SJSA1 (cell line): ENCODE measurements at places on chromosomes 13 and 19. TPM values are rescaled to one million over a fixed set of nuclear protein-coding genes. Genes with fewer than 3 reads are reported as not detected.

SAFB2 gene
- total RNA-seq: 24.1 and 25.8 TPM in 2 replicates

LHFPL6 gene
- 68.9 and 76.3 TPM in 2 replicates for total RNA-seq

KCNN4 gene
- 1.6 and 5.1 TPM in 2 replicates for total RNA-seq

OR7D2 gene
- total RNA-seq: 0.03 TPM in 1 of 2 replicates, not detected in the other

CRB3 gene
- total RNA-seq: not detected in 2 replicates

ZNF554 gene
- total RNA-seq: 1.7 and 2.7 TPM in 2 replicates

CAMSAP3 gene
- not detected in 2 replicates for total RNA-seq

ZNF888 gene
- 2.4 and 6.9 TPM in 2 replicates for total RNA-seq

OR4F17 gene
- total RNA-seq: not detected in 2 replicates

ERICH4 gene
- total RNA-seq: not detected in 2 replicates

SH2D3A gene
- total RNA-seq: not detected in 2 replicates

SIGLEC9 gene
- not detected in 2 replicates for total RNA-seq

IGFL1 gene
- not detected in 2 replicates for total RNA-seq

PRRG2 gene
- not detected in 2 replicates for total RNA-seq

GARIN5A gene
- total RNA-seq: not detected in 2 replicates

SYNGR4 gene
- not detected in 2 replicates for total RNA-seq

SLITRK6 gene
- 0.32 TPM in 1 of 2 replicates, not detected in the other for total RNA-seq

NLRP9 gene
- not detected in 2 replicates for total RNA-seq

ZNF836 gene
- total RNA-seq: 4.3 and 5.9 TPM in 2 replicates
